ENCODE measurements at places on chromosomes 6 and 20.

DNA sequence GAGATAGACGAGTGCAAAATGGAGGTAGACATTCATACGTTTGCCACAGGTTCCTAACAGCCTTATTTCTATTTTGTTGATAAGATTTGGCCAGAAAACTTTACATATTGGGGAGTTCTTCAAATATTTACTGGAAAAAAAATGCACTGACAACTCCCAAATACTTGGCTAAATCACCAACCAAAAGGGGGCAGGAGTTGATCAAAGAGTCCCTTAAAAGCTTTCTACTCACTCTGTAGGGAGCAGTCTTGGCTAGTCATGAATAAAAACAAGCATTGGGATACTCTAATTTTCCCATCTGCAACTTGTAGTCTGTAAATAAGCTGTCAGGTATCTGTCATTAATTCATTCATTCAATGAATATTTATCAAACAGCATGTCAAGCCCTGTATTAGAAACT, 18.4 kb downstream of the TENT5A start:
- no peak for DNase-seq

DNA sequence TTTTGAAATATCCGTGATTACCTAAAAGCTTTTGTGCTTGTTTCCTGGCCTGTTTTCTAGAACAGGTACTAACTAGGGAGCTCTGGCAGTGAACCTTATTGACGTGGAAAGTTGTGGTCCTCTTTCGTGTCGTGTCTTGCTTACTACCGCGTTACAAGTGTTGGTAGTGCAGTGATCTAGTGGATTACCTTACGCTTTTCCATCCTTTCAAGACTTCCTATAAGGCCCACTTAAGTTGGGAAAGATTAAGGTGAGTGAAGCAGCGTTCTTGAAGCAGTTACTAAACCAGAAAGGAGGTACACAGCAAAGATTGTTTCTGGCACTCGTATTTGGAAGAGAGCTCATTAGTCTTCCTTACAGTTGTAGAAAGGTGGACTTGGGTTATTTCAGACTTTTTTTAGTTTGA, 1.9 kb downstream of the PNRC1 start:
- DNase-seq = no peak

DNA sequence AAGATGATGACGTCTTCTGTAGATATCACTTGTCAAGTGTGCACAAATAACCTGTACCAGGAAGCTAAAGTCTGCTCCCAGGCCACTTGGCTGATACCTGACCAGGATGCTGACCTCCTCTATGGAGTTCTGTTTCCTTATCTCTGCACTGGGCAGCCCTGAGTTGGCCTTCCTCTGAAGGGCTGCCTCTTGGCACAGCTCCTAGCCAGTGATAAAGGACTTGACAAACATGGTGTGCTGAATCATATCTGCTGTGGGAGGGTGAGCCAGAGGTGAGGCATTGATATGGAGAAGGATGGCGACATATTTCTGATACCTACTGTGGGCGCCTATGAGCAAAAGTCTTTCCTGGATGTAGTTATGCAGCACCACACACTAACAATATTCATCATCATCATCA, 32.8 kb upstream of the FOXA2 start:
- DNase-seq = no peak

GRCh38 chr20:53036992-53037391, 64.8 kb downstream of the TSHZ2 start:
- DNase-seq = no peak
